ENCODE measurements at places on chromosomes 2 and 18.

DNA sequence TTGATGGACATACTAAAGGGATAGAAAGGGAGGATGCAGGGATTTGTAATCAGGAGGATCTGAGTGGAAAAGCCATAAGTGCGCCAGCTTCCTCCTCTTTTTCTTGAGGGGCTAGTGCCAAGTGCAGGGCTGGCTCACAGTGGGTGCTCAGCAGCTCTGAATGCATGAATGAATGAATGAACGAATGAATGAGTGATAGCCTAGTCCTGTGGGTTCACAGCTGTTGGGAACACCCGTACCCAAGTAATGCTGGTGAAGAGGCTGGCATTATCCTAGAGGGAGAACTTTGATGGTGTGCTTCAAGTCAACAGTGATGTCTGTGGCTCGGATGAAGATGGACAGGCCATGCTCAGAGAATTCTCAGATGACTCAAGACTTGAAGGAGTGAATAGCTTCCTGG lies 108.8 kb downstream of the KCTD1 start:
- DNase-seq, result no peak

GRCh38 chr2:196176142-196176738 lies 4.9 kb upstream of the STK17B start:
- DNase-seq, result peak; percentile 86

DNA sequence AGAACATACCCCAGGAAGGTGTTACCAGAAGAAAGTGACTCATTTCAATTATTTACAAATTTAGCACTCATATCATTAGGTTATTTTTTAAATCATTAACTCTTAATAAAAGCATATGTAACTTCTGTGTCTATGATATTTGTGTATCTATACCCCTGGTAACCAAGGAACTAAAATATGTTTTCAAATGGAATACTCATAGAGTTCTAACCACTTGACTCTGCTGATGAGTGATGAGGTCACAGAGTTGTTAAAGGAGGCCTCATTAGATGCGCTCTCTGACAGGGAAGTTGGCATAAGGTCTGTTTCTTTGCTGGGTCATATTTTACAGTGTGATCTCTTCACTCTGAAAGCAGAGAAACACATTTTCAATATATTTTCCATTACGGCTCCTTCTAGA lies 73.4 kb downstream of the CCDC150 start:
- DNase-seq, result no peak

DNA sequence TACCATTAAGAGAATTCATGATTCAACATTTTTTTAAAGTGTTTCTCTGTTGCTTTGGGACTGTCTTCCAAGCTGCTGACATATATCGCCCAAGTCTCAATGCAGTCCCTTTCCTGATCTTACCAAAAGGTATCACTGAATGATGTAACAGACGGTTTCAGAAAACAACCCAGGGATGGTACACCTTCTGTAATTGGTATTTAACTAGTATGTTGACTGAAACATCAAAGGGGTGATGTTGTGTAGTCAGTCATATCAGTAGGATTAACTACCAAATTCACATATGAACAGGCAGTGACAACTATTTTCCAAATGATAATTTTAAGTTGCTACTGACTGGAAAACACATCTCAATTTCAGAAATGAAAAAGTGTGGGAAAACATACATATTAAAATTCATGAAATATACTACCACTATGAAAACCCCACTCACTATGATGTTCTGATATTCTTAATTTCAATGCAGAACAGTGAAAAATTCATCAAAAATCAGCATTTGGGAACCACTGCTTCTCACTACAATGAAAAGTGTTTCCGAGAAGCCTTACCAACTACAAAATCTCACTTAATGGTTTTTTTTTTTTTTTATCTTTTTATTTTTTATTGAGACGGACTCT lies 59.8 kb downstream of the MEMO1 start:
- no peak for DNase-seq

GRCh38 chr2:144357623-144358373 lies 162.1 kb downstream of the ZEB2 start:
- DNase-seq, result no peak

DNA sequence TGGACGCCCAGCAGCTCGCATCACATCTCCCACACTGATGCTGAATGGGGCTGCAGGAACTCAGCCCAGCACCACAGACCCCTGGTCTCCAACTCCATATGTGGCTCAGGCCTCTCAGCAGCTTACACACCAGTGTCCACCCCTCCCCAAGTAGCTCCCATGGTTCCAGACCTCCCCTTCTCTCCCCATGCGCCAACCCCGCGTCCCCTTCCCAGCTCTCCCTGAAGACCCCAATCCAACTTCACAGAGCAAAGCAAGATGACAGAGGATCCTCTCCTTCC lies 188.9 kb downstream of the SH3BP4 start:
- DNase-seq, result no peak

GRCh38 chr2:106700616-106701015 lies 185.4 kb downstream of the ST6GAL2 start:
- no peak for DNase-seq

DNA sequence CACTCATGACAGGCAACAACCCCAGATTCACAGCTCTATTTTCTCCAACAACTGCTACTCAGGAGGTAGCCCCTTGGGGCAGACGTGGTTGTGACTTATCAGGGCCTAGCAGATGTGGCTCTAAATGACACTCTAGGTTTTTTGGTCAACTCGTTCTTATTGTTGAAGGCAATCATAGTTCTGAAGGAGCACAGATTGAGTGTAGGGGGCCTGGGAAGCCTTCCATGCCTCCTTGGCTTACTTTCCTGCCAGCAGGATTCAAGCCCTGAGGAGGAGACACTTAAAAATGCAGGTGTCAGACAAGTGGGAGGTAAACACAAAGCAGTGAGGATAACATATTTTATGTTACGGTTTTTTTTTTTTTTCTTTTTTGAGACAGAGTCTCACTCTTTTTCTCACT lies 23.5 kb upstream of the SUCLG1 start:
- no peak for DNase-seq

GRCh38 chr2:97727296-97727695 lies 13.9 kb downstream of the ZAP70 start:
- no peak for DNase-seq

GRCh38 chr2:172135446-172135845 lies 32.7 kb upstream of the DLX2 start:
- no peak for DNase-seq

- DNase-seq, result no peak
These were observed 28.7 kb downstream of the CCDC141 start for GRCh38 chr2:179021258-179021657.

DNA sequence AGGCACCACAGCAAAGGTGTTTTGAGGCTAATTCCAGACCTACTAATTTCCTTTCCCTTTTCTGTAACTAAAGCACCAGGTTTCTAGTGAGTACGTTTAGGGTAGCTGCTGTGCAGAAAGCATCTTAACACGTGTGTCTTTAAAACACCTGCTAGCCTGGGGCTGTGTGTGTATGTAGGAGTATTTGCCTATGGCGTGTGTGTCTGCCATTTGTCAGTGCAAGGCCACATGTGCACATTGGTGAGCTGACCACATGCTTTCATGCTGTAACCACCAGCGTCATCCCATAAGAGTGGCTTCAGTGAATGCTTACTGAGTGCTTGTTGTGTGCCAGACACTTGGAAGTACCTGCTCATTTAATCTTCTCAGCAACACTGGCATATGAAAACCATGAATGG lies 241.6 kb downstream of the SEPTIN10 start:
- DNase-seq, result no peak

- no peak for DNase-seq
These were observed 140.3 kb upstream of the ZC3H15 start for GRCh38 chr2:186345745-186346144.

DNA sequence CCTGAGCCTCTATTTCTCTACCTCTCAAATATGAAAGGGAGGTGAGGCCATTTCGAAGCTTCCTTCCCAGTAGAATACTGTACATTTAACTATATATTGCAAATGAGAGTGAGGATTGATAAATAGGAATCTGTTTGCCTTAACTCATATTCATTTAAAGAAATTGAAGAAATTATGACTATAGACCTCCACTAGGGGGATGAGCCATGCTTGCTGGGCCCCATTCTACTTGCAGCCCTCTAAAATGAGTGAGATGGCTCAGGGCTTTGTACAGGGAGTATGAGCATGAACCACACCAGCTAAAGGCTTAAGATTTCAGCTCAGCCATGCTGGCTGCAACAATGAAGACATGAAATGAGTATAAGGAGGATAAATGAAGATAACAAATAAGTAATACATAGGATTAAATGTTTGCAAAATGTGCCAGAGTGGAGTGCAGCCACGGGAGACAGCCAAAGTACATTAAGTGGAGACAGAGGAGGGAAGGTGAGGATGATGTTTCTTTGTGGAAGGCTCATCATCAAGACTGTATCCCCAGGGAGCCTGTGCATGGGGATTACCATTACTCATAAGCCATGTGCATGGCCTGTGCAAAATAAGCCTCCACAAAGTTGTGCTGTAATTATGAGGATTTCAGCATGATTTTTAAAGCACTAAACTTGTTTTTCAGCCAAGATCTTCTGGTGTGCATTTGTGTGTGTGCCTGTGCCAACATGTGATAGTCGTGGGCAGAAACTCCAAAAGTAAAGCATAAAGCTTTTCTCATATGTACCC lies 300.8 kb downstream of the CNTNAP5 start:
- DNase-seq, result no peak

DNA sequence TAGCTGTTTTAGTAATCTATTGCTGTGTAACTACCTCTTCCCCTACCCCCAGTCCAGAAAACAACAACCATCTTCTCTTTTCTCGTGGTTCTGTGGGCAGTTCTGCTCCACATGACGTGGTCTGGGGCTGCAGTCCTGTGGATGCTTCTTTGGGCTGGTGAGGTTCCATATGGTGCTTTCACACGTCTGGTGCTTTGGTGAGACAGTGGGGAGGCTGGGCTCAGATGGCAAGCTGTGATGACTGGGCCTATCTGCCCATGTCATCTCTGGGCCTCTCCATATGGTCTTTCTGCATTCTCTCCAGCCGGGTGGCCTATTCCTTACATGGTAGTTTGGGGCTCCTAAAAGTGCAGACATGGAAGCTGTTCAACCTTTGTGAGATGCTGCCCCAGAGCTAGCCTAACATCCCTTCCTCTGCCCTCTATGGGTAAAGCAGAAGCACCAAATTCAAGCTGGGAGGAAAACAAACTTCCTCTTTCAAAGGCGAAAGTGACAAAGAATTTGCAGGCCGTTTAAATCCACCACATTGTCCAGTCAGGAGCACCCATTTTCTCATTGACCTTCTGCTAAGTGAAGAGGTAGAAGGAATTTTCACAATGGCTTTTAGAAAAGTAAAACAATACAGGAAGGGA lies 68.3 kb upstream of the IL1R1 start:
- DNase-seq, result no peak

- DNase-seq, result no peak
These were observed 235.9 kb upstream of the BOD1L2 start for GRCh38 chr18:56910967-56911366.

DNA sequence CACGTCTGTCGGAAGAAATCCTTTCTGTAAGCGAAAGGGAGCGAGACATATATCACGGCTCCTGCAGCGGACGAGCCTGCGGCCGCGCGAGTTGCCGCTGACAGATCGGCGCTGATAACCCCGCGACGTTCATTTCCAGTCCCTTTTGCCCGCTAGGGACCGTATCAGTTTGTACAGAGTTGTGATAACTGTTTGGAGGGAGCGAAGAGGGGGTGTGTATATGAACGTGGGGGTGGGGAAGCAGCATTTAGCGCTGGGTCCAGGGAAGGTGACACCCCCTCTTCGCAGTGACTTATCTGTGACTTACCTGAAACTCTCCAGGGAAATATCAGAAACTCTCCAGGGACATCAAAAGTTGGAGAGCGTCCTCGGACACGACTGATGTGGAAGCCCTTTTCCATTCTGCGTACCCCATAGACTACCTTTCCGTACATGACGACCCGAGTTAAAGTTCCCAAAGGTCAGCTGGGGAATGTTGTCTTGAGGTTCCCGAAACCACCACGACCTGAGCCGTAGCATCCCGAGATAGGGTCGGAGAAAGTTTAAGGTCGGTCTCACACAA lies 948 bp upstream of the GATA6 start:
- DNase-seq, result no peak

GRCh38 chr2:202335791-202336467 lies 40.2 kb upstream of the BMPR2 start:
- no peak for DNase-seq

GRCh38 chr18:63753676-63754075 lies 21.5 kb upstream of the SERPINB7 start:
- DNase-seq, result no peak

GRCh38 chr2:240165034-240165433 lies 24.6 kb upstream of the OTOS start:
- DNase-seq, result no peak

DNA sequence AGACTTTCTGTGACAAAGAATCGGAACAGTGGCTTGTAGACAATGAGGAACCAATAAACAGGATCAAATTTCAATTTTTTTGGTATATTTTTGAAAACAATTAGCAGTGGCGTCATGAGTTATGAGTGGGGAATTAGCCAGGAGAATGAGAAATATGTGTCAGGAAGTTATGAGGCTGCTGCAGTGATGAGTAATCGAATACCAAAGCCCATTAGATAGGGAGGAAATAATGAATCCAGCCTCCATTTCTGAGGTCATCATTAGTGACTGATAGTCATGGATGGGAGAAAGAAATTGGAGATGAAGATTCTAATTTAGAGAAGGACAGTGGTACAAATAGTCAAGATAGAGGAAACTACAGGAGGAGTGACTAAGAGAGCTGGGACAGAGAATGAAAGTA lies 673.1 kb upstream of the VRK2 start:
- no peak for DNase-seq

- no peak for DNase-seq
These were observed 161.4 kb downstream of the BCL2 start for GRCh38 chr18:63158012-63158631.

GRCh38 chr2:111072220-111072871 lies 48.4 kb upstream of the BCL2L11 start:
- no peak for DNase-seq

GRCh38 chr2:223692191-223692947 lies 90.2 kb upstream of the SCG2 start:
- DNase-seq, result no peak

- no peak for DNase-seq
These were observed 109.1 kb downstream of the FIGN start for GRCh38 chr2:163626639-163627109.

DNA sequence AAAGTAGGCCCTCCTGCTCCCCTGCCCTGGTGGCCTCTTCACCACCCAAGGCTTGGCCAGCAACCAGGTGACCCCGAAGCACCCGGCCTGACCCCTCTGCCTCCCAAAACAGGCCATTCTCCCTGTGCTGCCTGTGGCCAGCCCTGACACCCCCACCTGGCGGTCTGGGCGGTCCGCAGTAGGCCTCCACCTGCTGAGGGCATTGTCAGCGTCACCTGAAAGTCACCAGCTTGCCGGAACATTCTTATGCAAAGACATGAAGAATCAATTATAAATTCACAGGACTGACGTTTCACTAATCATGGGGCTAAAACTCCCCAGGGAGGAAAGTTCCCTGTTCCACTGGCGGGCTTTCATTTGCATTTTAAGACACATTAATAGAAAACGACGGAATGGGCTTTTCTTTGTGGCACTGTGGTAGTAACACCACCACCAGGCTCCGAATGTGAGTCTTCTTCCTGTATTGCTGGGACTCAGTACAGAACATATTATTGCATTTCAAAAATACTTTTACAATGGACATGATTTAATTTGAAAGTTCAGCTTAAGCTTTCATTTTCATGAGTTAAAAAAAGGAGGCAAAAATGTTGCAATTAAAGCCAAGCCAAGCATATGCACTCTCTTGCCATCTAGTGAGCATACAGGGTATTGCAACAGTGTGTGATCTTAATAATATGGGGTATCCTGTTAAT lies 57.4 kb downstream of the ADI1 start:
- no peak for DNase-seq

All from T-helper 22 cell (primary cell).